ENCODE measurements at places on chromosomes 5 and 9.

GRCh38 chr9:72844440-72844768 is 108.4 kb downstream of the ALDH1A1 start:
- no peak for DNase-seq

DNA sequence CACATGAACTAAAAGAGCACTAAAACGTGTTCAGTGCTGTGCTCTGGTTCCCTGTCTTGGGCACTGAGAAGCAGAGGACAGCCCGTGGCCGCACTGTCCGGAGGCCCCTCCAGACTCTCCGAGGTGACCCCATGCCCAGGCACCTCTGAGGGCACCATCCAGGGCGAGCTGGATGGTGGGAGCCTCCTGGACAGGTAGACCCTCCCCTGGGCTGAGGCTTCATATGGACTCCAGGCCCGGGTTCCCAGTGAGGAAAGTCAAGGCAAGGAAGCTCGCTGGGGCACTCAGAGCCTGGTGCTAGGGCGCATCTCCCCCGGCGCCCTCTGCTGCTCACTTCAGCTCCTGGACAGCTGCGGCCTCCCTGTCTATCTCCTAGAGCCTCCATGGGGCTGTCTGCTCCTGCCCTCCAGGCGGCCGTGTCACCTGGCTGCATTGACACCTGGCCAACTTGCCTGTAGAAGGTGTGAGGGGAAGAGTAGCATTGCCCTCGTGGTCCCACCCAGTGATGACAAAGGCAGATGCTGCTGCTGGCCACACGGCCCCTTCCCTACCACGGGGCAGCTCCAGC is 178.2 kb upstream of the IRX1 start:
- no peak for DNase-seq

DNA sequence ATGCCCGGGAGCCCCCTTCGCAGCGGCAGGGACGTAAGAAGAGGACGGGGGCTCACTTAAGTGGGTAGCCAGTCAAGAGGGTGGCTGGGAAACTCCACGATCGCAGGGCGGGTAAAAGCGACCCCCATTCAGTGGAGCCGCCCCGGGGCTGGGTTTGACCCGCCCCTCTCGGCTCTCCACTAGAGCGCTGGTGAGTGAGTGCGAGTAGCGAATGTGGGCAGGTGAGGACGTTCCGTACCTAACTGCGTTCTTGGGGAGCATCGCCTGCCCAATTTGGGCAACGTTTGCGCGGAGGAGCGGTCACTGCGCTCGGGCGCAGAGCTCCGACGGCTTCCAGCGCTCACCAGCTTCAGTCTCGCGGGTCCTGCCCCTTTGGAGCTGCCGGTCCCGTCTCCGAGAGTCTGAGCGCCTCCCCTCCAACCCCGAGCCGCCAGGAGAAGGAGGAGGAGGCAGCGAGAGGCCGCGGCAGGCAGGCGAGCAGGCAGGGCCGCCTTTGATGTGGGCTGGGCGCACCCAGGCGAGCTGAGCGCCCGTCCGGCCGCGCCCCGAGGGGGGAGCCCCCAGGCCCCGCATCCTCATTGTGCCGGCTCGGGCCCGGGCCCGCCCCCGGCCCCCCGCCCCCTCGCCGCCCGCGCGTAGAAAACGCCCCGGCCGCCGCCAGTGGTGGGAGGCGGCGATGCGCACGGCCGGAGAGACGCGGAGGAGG is at the start of gene FGF18:
FGF18 (plus strand) TSS at position 666 of the 706 bp plus-strand sequence. CDS start 553 bp downstream, outside the sequence.
- no peak for DNase-seq

GRCh38 chr5:179801304-179802206 is 5.1 kb downstream of the MGAT4B start:
- DNase-seq = peak; percentile 68

DNA sequence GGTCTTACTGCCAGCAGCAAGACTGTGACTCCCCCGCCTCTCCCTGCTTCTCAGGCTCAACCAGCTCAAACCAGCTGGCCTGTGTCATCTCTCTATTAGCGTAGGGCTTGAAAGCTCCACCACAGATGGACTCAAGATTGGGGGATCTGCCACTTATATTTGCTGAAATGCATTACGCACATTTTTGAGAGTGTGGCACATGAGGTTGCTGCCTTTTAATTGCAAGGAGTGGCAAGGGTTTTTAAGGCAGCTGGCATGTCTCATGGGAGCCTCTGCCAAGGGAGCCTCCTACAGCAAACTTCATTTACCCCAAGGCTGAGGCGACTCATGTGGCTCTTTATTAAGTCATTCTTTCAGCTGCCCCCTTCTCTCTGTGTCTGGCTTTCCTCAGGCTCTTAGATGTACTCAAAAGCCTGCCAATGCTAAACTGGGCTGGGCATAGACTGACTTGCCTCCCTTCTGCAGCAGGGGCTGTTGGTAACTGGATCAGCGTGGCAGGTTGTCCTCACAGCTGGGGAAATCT is 219.3 kb downstream of the SMARCA2 start:
- no peak for DNase-seq

DNA sequence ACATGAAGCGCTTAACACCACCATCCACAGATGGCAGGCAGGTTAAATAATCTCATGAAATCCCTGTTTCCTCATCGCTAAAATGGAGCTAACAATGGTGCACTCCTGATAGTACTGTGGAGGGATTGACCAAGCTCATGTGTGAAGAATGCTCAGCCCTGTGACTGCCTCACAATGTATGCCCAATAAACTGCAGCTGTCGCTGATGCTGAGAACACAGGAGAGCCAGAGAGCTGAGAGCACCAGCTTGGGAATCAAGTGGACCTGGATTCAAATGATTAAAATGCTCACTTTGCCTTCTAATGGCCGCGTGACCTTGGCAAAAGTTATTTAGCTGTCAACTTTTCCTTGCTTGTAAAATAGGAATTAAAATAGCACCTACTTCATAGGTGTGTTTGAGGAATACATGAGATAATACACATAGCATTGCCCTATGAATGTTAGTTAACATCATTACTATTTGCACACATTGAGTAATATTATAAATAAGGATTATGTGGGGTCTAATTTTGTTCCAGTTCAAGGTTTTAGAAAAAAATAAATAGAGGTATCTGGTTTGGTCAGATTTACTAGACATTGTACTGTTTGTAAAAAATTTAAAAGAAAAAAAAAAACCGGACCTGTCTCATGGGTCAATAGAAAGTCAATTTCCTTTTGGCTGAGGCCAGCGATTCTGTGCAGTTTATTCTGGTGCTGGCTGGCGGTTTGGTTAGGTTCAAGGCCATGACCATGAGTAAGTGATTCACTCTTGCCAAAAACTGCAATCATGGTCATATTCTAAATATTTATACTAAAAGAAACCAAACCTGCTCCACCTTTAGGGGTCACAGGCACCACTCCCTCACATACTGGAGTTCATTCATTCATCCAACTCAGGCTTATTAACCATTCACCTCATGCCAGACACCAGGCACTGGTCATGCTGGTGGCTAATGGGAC is 101.3 kb downstream of the SH3TC2 start:
- DNase-seq = no peak

- no peak for DNase-seq
These were observed 152.5 kb upstream of the CLINT1 start for GRCh38 chr5:158011422-158011821.

DNA sequence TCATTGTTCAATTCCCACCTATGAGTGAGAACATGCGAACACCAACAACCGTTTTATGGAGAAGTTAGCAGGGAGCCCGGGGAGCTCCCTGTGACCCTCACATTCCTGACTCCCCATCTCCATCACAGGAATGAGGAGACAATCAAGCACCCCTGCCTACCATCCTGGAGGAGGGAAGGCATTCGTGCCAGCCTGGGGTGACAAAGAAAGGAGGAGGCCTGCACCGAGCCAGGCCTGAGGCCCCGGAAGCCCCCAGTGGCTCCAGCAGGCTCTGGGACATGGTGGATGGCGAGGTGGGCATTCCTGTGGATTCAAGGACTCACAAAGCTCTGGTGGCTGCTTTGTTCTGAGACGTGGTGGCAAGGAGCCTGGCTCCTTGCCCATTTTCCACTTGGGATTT is 36.5 kb upstream of the UGT3A1 start:
- DNase-seq = no peak

GRCh38 chr9:127248241-127248640 is 16.3 kb upstream of the GARNL3 start:
- DNase-seq = no peak

DNA sequence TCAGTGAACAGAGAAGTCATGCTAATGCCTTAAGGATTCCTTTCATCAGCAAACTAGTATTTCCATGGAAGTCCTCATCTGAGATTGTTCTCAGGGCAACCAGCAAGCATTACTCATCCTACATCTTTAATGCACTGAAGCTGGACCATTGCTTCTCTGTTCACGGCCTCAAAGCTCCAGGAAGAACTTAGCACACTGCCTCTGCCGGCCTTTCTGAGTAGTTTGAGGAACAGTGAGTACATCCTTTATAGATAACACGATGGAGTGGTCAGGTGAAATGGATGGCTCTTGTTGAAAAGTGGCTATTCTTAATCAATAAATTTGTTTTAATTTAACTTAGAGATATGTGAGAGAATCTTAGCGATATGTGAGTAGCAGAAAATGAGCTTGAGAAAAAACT is 35.8 kb downstream of the MEGF10 start:
- DNase-seq = no peak

GRCh38 chr9:101601904-101602765 is 7.4 kb upstream of the PPP3R2 start:
- peak; percentile 59 for DNase-seq

GRCh38 chr9:108197008-108197365 is 658.8 kb downstream of the ACTL7B start:
- DNase-seq = no peak

- DNase-seq = no peak
These were observed 48.8 kb upstream of the GALNT10 start for GRCh38 chr5:154141745-154142221.

All from head of caudate nucleus (tissue), 42 donors.